ENCODE measurements at places on chromosomes 13 and 19.

DNA sequence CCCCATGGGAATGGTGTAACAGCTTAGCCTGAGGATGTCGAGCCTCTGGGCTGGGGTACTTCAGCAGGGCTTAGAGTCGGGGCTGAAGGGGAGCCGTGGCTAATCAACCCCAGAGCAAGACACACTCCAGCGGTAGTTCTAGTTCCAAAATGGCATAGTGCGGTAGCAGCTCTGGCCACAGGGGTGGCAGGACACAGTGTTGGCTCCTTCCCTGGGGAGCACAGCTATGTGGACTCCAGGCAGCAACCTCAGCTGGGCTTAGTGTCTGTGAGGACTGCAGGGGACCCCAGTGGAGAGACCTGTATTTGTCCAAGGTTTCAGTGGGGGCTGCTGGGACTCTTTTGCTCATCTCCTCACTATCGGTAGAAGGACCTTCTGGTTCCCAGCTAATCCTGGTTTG lies 70.8 kb upstream of the PCDH20 start:
- DNase-seq: no peak

DNA sequence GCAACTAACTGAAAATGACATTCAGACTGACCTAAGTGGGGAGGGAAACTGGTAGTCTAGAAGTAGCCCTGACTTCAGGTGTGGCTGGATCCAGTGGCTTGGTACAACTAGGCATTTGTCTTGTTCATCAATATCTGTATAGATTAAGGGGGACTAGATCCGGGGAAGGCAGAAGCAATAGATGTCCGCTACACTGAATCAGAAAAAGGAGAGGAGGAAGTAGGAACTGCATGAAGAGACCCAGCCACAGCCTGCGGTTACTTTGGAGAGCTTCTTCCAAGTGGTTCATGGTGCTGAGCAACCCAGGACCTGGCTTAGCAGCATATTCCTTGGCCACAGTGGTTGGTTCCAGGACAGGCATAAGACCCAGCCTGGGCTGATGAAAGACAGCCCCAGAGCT lies 9.9 kb upstream of the PRODH2 start:
- no peak for DNase-seq

- no peak for DNase-seq
Measured at GRCh38 chr13:97057176-97057575, 62.9 kb upstream of the OXGR1 start.

GRCh38 chr19:19744641-19745040 lies 11.7 kb upstream of the ZNF14 start:
- DNase-seq: no peak

DNA sequence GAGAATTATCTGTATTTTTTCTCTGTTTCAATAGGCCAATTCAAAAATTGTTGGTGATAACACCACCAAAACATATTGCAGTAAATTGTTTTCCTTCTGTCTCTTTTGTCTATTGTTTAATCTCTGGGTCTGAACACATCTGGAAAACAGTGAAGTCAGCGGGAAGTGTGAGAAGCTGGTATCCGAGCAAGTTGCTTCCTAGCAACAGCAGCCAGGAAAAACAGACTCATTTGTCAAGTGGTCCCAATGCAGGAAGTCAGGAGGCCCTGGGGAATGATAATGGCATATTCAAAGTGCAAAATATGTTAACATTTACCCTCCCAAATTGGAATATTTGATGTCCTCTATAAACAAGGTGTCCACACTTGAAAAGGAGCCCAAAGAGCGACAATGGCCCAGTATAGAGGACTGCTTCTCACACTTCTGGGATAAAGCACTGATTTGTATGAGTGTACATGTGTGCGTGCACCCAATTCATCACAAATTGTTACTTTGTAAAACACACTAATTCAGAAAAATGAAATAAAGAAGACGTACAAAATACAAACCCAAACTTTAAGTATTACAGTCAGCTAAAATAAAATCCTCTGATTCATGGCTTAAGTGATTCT lies 515.0 kb downstream of the TBC1D4 start:
- DNase-seq: no peak
